ENCODE measurements at places on chromosomes 11 and 22. TPM values are rescaled to one million over a fixed set of nuclear protein-coding genes. Genes with fewer than 3 reads are reported as not detected.
A peak's percentile ranks its signal among the peaks of the same experiment; 100 is the strongest.

- no peak for DNase-seq
Observed at GRCh38 chr11:116928102-116928777, 90.8 kb upstream of the APOA1 start.

- no peak for DNase-seq
Observed at GRCh38 chr11:19459240-19459639, 218.5 kb upstream of the E2F8 start.

- no peak for DNase-seq
Observed at GRCh38 chr11:28835317-28835716, 727.1 kb downstream of the METTL15 start.

The P2RX6 gene
- 1.6 TPM for total RNA-seq

GRCh38 chr11:45252134-45252856, 33.8 kb downstream of the SYT13 start:
- DNase-seq: peak; percentile 75

The SLC7A4 gene
- total RNA-seq: not detected

The POU2F3 gene
- not detected for total RNA-seq

The GRAP2 gene
- not detected for total RNA-seq

- no peak for DNase-seq
Observed at GRCh38 chr11:9005087-9005486, 1.3 kb upstream of the NRIP3 start.

- DNase-seq: no peak
Observed at GRCh38 chr11:96899971-96900370, 510.2 kb downstream of the JRKL start.

DNA sequence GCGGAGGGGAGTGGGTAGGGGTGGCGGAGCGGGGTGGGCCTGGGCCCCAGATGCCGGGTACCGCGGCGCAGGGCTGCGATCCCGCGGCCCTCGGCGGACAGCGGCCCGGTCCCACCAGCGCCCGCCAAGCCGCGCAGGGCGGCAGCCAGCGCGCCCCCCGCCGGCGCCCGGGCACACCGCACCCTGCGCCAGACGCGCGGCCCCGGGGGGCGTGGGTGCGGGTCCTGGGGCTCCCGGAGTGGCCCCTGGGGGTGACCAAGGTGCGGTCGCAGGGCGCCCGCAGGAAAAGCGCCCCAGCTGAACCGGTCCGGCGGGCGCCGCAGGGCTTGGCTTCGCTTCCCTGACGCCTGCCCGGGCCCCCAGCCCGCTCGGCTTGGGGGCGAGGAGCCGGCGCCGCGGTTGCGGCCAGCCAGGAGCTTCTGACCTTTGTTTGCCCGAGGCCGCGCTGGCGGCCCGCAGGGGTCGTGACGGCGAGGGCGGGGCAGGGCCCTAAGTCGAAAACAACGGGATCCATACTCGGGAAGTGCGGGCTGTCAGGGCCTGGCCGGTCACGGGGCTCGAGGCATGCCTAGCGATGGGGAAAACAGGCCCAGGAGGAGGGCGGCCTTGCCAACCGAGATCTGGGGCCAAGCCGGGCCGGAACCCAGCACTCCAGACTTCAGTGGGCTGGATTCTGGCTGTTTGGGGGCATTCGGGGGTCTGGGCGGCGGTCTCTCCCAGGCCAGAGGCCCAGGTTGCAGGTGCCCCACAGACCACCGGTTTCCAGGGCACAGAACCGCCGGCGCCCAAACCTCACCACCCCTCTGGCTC, 581 bp upstream of the AP5B1 start:
- no peak for DNase-seq

The ART1 gene
- not detected for total RNA-seq

DNA sequence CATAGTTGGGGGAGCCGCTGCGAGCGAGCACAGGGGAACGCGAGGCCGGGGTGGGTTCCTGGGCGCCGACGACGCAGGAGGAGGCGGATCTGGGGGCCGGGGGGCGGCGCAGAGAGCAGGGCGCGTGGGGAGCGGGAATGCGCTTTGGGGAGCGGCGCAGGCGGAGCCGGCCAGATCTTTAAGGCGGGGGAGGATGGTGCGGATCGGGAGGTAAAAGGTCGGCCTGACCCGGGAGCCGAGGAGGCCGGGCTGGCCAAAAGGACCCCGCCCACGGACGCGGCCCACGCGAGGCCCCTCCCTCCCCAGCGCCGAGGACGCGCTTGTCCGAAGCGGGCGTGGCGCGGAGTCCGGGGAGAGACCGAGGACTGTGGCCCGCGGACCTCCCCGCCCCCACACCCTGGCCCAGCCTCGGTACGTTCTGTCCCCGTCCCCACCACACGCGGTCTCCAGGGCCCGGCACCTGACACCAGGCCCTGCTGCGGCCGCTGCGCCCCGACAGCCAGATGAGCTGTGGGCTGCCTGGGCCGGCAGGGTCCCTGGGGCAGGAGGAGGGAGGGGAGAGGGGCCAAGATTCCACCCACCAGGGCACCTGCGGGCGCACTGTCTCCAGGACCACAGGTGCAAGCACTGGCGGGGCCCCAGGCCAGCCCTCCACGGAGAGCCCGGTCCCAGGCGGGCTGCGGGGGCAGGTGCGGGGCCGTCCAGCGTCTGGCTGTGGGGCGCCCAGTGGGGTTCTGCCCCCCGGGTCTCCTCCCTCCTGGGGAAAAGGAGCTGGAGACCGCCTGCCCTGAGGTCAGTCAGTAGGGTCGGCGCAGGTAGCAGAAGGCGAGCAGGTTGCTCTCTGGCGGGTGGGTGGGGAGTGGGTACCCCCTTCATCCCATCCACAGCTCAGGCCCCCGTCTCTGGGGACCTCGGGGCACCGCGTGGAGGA, 10.9 kb downstream of the PIM3 start:
- DNase-seq: peak; percentile 65

All from Daoy (cell line).